ENCODE measurements at places on chromosomes 12 and 14. TPM values are rescaled to one million over a fixed set of nuclear protein-coding genes. Genes with fewer than 3 reads are reported as not detected.

GRCh38 chr12:49188201-49188915 is 522 bp downstream of the TUBA1A start:
- H3K4me1 ChIP-seq, result no peaks in the 10 kb centered on the region
- H3K27ac ChIP-seq, result no peak overlapping the region
- peak overlapping the region; percentile 75 for H3K4me3 ChIP-seq
- H3K36me3 ChIP-seq, result no peaks in the 10 kb centered on the region

DNA sequence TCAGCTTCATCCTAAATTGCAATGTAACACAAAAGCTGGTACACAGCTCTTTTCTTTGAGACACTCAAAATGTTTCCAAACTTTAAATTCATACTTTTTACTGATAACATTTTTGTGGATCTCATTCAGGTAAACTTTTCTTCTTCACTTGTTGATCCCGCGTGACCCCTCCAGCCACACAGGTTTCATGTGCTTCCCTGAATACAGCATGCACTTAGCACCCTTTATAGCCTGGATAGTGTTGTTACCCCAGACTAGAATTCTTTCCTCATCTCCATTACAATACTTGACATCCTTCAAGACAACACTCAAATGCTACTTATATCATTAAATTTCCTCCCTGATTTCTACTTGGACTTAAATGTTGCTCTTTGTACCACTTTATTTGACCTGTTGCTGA is 373.4 kb downstream of the RAD51B start:
- no peaks in the 10 kb centered on the region for H3K36me3 ChIP-seq
- no peak for DNase-seq
- H3K27ac ChIP-seq, result no peak overlapping the region
- no peaks in the 10 kb centered on the region for H3K27me3 ChIP-seq

DNA sequence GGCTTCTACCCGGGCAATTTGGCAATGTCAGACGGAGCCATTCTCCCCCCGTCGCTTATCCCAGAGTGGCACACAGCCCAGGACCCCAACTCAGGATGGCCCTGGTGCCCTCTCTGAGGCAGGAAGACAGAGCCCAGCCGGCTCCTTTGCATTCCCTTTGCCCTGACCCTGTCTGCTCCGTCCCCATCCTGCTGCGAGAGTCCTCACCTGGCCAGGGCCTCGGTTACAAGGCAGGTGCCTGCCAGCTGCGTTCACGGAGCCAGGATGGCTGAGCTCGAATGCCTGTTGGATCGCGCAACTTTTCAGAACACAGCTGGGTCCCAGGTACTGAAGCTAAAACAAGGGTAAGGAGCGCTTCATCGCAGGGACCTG is 18.6 kb downstream of the LRTM2 start:
- DNase-seq, result no peak
- H3K36me3 ChIP-seq, result no peaks in the 10 kb centered on the region
- H3K27ac ChIP-seq, result no peak overlapping the region
- H3K4me1 ChIP-seq, result peaks cover 61% of the 10 kb centered on the region
- peaks cover 6% of the 10 kb centered on the region for H3K27me3 ChIP-seq
- H3K4me3 ChIP-seq, result no peak overlapping the region

- no peaks in the 10 kb centered on the region for H3K27me3 ChIP-seq
- H3K36me3 ChIP-seq, result no peaks in the 10 kb centered on the region
- no peaks in the 10 kb centered on the region for H3K4me1 ChIP-seq
- H3K27ac ChIP-seq, result no peak overlapping the region
- H3K4me3 ChIP-seq, result no peak overlapping the region
These were observed 27.7 kb downstream of the FIGNL2 start for GRCh38 chr12:51820526-51821439.

DNA sequence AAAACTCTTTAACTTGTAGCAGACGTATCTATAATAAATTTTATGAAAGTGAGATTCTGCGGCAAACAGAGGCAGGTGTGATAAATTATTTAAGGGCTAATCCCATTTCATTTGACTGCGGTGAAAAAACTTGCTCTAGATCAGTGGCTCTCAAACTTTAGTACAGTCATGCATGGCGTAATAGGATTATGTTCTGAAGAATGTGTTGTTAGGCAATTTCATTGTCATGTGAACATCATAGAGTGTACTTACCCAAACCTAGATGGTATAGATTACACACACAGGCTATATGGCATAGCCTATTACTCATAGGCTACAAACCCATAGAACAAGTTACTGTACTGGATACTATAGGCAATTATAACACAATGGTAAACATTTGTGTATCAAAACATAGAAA is 83.7 kb downstream of the HEATR5A start:
- peak; percentile 87 for DNase-seq
- H3K27me3 ChIP-seq, result no peaks in the 10 kb centered on the region

DNA sequence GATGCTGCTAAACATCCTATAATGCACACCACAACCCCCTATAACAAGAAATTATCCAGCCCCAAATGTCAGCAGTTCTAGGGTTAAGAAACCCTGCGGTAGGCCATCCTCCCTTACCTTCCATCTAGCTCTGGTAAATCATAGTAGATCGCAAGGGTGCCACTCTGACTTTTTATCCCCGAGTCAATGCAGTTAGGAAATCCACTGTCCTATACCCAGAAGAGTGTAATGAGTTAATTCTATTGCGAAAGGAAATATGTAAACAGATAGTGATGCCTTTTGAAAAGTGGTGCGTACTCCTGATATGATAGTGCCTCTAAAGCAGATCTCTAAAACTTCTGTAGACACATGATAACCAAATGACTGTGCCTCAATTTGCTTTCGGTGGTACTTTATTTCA is 29.8 kb downstream of the SCFD1 start:
- no peaks in the 10 kb centered on the region for H3K27me3 ChIP-seq
- DNase-seq, result no peak
- H3K27ac ChIP-seq, result no peak overlapping the region
- H3K4me1 ChIP-seq, result peaks cover 8% of the 10 kb centered on the region

GRCh38 chr12:113988064-113988451 is 21.9 kb upstream of the RBM19 start:
- H3K27me3 ChIP-seq, result no peaks in the 10 kb centered on the region
- H3K27ac ChIP-seq, result peak overlapping the region; percentile 77
- H3K4me3 ChIP-seq, result no peak overlapping the region
- no peaks in the 10 kb centered on the region for H3K36me3 ChIP-seq

DNA sequence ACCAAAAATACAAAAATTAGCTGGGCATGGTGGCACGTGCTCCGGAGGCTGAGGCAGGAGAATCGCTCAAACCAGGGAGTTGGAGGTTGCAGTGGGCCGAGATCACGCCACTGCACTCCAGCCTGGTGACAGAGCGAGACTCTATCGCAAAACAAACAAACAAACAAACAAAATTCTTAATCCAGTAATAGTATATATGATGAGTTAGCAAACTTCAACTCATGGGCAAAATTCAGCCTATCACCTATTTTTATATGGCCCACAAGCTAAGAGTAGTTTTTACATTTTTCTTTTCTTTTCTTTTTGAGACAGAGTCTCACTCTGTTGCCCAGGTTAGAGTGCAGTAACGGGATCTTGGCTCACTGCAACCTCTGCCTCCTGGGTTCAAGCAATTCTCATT is 14.9 kb downstream of the ATF7 start:
- no peak overlapping the region for H3K27ac ChIP-seq
- peaks cover 6% of the 10 kb centered on the region for H3K4me1 ChIP-seq
- H3K27me3 ChIP-seq, result no peaks in the 10 kb centered on the region
- DNase-seq, result no peak

- no peak overlapping the region for H3K4me3 ChIP-seq
- no peak overlapping the region for H3K27ac ChIP-seq
- no peak for DNase-seq
- H3K27me3 ChIP-seq, result 0 out of 3 replicates have a peak, but pooled peaks cover 3% of the 10 kb centered on the region
- H3K4me1 ChIP-seq, result no peaks in the 10 kb centered on the region
These were observed 90.8 kb downstream of the NTF3 start for GRCh38 chr12:5522432-5523335.

DNA sequence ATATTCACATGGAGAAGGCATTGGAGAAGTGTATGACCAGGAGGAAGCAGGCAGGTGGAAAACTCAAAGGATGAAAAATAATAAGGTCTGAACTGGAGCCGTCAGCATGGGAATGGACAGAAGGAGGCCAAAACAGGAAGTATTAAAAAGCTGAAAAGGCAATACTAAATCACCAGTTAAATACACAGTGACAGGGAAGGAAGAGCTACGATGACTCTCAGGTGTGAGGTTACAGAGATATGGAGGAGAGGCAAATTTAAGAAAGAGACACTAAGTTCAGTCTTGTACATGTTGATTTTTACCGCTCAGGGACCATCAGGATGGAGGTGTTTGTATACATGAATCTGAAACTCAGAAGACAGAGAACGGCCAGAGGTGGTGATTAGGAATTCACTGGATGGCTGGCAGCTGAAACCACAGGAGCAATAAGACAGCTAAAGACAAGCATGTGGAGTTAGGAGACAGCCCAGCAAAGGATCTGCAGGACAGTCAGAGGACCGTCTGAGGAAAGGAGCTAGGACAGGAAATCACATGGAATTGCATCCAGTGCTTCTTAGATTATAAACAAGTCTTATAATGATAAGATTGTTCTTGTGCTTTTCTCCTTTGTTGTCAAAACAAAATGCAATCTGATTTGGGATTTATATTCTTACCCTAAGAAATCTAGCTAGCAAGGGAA is 33.9 kb upstream of the CDKN3 start:
- H3K27ac ChIP-seq, result no peak overlapping the region
- no peaks in the 10 kb centered on the region for H3K27me3 ChIP-seq
- H3K4me1 ChIP-seq, result peaks cover 91% of the 10 kb centered on the region
- DNase-seq, result no peak
- no peaks in the 10 kb centered on the region for H3K36me3 ChIP-seq

DNA sequence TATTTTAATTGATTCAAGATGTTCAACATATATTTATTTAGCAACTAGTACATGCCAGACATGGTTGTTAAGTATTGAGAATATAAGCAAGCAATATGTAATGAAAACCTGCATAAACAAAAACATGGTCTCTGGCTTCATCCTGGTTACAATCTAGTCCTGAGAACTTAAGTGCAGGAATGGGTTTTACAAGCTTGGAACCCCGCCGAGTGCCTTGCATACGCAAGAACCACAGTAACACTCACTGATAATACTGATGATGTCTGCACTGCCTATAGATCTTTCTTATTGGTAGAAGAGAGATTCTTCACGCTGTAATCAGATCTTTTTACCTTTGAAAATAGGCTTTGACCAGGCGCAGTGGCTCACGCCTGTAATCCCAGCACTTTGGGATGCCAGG is 22.9 kb upstream of the CALM1 start:
- H3K4me3 ChIP-seq, result no peak overlapping the region
- no peaks in the 10 kb centered on the region for H3K36me3 ChIP-seq
- H3K27me3 ChIP-seq, result no peaks in the 10 kb centered on the region
- no peak for DNase-seq
- H3K4me1 ChIP-seq, result peaks cover 9% of the 10 kb centered on the region

DNA sequence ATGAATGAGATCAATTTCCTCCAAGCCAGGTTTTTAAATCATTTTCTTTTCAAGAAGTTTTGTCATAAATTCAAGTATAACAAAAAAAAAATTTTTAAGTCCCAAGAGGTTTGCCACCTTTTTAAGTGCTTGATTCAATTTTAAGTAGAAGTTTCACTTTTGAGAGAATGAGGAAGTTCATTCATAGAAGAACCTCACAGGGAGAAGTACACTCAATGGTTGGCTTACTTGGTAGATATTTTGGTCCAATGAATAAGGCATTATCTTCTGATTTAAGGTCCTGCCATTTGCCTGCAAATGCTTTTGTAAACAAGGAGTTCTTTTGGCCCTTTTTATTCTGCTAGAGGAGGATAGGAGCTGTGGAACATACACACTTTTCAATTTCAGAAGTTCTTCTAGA is 96.7 kb upstream of the NOVA1 start:
- DNase-seq, result no peak
- no peaks in the 10 kb centered on the region for H3K4me1 ChIP-seq
- H3K4me3 ChIP-seq, result no peak overlapping the region
- no peak overlapping the region for H3K27ac ChIP-seq
- no peaks in the 10 kb centered on the region for H3K27me3 ChIP-seq
- H3K36me3 ChIP-seq, result no peaks in the 10 kb centered on the region

GRCh38 chr14:59455411-59455810 is 9.8 kb downstream of the GPR135 start:
- no peak overlapping the region for H3K27ac ChIP-seq
- DNase-seq, result no peak
- H3K36me3 ChIP-seq, result no peaks in the 10 kb centered on the region
- no peaks in the 10 kb centered on the region for H3K27me3 ChIP-seq
- no peak overlapping the region for H3K4me3 ChIP-seq

DNA sequence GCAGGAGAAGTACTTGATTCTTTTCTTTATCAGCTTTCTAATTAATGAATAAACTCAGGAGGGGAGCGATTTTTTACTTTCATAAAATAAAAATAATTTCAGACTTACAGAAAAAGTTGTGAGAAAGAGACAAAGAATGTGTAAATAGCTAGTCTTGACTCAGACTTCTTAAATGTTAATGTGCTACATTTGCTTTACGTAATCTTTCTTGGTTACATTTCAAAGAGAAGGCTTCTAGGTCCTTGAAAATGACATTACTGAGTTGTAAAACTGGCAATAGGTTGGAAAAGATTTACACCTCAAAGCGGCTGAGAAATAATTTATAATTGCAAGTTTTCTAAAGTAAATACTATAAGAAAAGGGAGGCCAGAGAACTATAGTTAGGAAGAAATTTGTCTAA is 28.6 kb downstream of the GABARAPL1 start:
- H3K4me1 ChIP-seq, result peaks cover 7% of the 10 kb centered on the region
- H3K27ac ChIP-seq, result no peak overlapping the region
- no peaks in the 10 kb centered on the region for H3K36me3 ChIP-seq

DNA sequence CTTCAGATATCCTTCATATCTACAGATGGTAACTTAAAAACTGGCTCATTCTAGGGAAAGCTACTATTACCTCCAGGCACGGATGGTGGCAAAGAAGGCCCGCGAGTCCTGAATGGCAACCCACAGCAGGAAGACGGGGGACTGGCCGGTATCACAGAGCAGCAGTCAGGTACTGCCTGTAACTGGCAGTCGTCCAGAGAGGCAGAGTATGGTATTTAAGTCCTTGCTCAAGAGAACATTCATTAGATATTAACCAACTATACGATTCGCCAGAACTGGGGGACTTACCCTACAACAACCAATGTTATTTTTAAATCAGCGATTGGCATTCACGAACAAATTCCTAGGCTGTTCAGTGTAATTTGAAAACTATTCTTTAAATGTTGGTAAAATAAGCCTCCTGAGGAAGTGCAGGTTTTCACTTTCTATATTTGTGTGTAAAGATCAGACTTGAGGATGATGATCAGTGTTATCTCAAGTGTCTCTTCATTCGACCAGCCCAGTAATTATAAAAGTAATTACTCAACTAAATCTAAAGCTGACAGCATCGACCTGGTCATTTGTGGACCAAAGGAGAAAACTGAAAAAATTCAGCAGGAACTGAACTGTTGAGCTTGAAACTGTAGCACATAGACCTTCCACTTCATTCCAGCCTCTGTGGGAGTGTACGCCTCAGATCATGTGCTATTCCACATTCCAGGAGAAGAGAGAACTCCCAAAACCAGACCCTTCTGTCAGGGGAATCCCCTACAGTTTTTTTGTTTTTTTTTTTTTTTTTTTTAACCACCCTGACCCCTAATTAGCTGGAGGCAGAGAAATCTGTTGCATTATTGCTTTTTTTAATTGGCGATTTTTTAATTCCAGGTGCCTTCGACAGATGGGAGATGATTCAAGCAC is 75.6 kb downstream of the ESR2 start:
- no peaks in the 10 kb centered on the region for H3K4me1 ChIP-seq
- H3K36me3 ChIP-seq, result peaks cover 12% of the 10 kb centered on the region
- H3K27ac ChIP-seq, result no peak overlapping the region
- no peak for DNase-seq
- H3K27me3 ChIP-seq, result no peaks in the 10 kb centered on the region
- no peak overlapping the region for H3K4me3 ChIP-seq

LIN7A gene
- 31.9 TPM for total RNA-seq

IAPP gene
- not detected for total RNA-seq

SOCS4 gene
- total RNA-seq, result 17.3 TPM

C12orf54 gene
- not detected for total RNA-seq

LRRC10 gene
- not detected for total RNA-seq

MFAP5 gene
- total RNA-seq, result not detected

MDM2 gene
- total RNA-seq, result 466 TPM

Data from HepG2 (cell line).